H9 (cell line): ENCODE measurements at places on chromosomes 7 and 10.

GRCh38 chr7:5824297-5824610 lies 42.8 kb upstream of the RNF216 start:
- H3K27me3 ChIP-seq = no peaks in the 10 kb centered on the region
- H3K4me1 ChIP-seq = no peaks in the 10 kb centered on the region
- H3K27ac ChIP-seq = no peak overlapping the region
- H3K36me3 ChIP-seq = no peaks in the 10 kb centered on the region
- peak overlapping the region; percentile 84 for H3K4me3 ChIP-seq

DNA sequence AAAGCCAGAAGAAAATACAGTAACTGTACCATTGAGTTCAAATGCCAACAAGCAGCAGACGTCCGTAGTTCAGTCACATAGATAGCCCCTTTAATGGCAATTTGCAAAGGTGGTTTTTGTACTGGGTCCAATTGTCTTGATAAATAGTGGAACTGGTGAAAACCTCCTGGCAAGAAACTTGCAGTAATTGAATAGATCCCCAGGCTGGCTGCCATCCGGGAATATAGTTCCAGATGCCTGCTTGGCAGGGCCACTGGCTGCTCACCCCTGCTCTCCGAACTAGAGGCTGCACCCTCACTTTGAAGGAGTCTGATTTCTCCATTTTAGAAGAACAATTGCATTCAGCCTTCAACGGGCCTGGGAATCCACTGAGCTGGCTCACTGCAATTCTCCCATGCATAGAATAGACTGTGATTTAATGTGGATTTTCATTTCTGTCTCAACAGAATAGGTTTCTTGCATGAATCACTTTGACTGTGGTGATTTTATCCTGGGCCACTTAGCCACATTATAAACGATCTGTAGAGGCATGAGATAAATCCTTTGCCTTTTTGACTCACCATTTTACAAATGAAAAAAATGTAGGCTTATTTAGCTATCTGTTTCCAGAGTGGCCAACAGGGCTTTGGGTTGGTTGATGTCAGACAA lies 35.9 kb upstream of the ELMO1 start:
- peaks cover 8% of the 10 kb centered on the region; the same call in 1 of the 2 replicates for H3K4me1 ChIP-seq
- H3K4me3 ChIP-seq = no peak overlapping the region

- no peak overlapping the region for H3K27ac ChIP-seq
- no peak overlapping the region for H3K4me3 ChIP-seq
- H3K36me3 ChIP-seq = peaks cover 6% of the 10 kb centered on the region; the same call in 1 of the 2 replicates
Observed at GRCh38 chr7:91847876-91848588, 32.5 kb downstream of the MTERF1 start.

- no peaks in the 10 kb centered on the region for H3K27me3 ChIP-seq
- H3K4me3 ChIP-seq = no peak overlapping the region
- H3K36me3 ChIP-seq = no peaks in the 10 kb centered on the region
- DNase-seq = no peak
Observed at GRCh38 chr7:39647816-39648215, 24.4 kb downstream of the RALA start.

DNA sequence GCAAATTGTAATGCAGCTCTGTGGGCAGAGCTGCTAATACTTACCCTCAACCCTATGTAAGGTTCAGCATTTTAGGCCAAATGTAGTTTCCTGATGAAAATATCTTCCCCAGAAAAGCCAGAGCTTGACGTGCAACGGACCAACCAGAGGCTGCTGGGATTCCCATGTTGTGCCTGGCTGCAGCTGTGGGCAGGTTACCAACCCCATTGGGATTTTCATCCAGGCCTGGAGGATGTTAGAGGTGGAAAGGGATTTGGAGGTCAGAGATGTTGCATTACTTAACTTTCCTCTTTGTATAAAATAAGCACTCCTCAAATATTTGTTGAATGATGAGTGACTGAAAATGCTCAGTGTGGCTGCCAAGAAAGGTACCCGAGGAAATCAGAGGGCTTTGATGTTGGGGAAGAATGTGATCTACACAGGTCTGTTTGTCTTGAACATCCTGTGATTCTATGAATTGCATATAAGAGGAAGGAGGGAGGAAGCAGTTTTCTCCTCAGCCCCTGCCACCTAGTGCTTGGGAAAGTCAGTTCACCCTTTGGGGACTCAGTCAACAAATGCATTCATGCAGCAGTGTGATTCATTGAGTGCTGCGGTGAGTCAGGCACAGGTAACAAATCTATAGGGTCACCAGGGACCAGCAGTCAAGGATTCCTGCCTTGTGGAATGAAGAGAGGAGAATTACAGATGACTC lies 487.2 kb downstream of the RPS24 start:
- peak; percentile 64 for DNase-seq
- no peaks in the 10 kb centered on the region for H3K36me3 ChIP-seq
- H3K4me1 ChIP-seq = no peaks in the 10 kb centered on the region
- H3K27me3 ChIP-seq = no peaks in the 10 kb centered on the region
- no peak overlapping the region for H3K4me3 ChIP-seq

DNA sequence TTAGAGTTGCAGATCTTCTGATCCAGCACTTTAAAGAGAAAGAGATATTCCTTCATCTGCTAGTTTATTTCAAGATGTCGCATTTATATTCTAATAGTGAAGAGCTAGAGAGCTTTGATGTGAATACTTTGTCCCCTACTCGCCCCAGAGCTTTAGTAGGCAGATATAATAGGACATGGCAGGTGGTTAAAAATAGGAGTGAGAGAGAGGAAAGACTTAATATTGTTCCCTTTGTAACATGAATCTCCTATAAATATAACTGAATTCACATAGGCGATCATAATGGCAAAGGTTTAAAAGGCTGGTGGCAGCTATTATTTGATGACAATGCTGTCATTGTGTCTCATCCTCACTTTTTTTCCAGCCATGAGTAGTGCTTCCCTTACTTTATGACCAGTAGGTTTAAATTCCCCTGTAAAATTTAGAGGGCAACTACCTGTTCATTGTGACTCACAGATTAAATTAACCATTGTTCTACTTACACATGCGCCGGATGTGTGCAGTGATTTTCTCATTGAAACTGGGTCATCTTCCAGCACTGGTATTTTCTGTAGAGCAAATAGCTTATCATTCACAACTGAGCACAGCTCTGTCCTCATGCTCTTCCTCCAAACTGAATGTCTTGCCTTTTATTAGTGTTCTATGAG lies 906.7 kb upstream of the CELF2 start:
- no peak overlapping the region for H3K4me3 ChIP-seq
- no peaks in the 10 kb centered on the region for H3K27me3 ChIP-seq
- H3K36me3 ChIP-seq = no peaks in the 10 kb centered on the region; the same call in 2 of the 3 replicates
- no peak overlapping the region for H3K27ac ChIP-seq
- H3K4me1 ChIP-seq = no peaks in the 10 kb centered on the region

GRCh38 chr10:127216274-127216673 lies 19.9 kb upstream of the INSYN2A start:
- peaks cover 9% of the 10 kb centered on the region; the same call in 1 of the 2 replicates for H3K4me1 ChIP-seq
- no peak overlapping the region for H3K4me3 ChIP-seq
- H3K27ac ChIP-seq = peak overlapping the region; percentile 62
- no peaks in the 10 kb centered on the region for H3K27me3 ChIP-seq
- DNase-seq = no peak
- H3K36me3 ChIP-seq = peaks cover 12% of the 10 kb centered on the region

DNA sequence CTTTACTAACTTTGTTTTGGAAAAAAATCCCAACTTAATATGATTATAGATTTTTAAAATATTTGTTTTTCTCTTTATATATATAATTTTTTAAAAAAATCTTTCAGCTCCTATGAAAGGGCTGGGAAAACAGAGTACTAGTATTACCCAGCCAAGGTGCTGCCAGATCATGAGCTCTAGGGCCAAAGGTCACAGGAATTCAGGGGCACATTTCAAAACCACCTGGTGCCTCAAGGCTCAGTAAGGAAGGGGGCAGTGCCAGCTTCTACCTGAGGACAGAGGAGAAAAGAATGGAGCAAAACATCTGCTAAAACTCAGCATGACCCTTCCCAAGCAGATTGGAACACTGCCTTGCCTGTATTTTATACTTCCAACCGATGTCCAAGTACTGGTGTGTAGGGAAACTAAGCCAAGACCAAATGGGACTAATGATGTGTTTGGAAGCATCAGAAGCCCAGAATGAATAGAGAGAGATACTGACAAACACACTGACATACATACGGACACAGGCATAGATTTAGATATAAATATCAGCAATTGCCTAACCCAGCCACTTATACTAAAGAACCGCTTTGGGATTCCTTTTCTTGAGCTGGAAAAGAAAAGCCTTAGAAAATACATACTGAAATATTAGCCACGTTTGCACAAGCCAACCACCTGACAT lies 667.3 kb downstream of the PARD3 start:
- no peaks in the 10 kb centered on the region for H3K36me3 ChIP-seq
- no peak overlapping the region for H3K27ac ChIP-seq
- H3K4me3 ChIP-seq = no peak overlapping the region
- DNase-seq = no peak
- H3K4me1 ChIP-seq = no peaks in the 10 kb centered on the region
- no peaks in the 10 kb centered on the region for H3K27me3 ChIP-seq

DNA sequence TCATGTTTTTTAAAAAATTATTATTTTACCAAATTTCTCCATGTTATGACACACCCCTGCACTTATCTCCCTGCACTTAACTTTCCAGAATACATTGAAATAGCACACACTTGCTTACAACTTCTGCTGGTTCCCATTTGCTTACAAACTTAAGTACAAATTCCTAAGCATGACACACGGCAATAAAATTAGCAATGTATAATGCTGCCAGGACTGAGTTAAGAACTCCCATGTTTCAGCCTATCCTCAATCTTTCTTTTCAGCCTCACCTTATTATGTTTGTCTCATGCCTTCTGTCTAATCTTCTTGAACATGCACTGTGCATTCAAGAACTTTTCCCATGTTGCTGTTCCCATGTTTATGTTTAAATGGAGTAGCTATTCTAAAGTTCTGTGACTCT lies 40.8 kb downstream of the PRPS1L1 start:
- no peaks in the 10 kb centered on the region for H3K36me3 ChIP-seq
- no peak overlapping the region for H3K27ac ChIP-seq
- no peak for DNase-seq

- no peak overlapping the region for H3K4me3 ChIP-seq
- no peaks in the 10 kb centered on the region for H3K4me1 ChIP-seq
- no peaks in the 10 kb centered on the region for H3K27me3 ChIP-seq
- peaks cover 6% of the 10 kb centered on the region for H3K36me3 ChIP-seq
- no peak overlapping the region for H3K27ac ChIP-seq
Observed at GRCh38 chr10:128069351-128070051, 56.7 kb downstream of the MKI67 start.
